Activated CD4-positive, alpha-beta T cell treated with anti-CD3 and anti-CD28 coated beads, Interleukin-2, amount 50 U/mL, for 1 hour (primary cell): ENCODE measurements at places on chromosomes 4 and X.

DNA sequence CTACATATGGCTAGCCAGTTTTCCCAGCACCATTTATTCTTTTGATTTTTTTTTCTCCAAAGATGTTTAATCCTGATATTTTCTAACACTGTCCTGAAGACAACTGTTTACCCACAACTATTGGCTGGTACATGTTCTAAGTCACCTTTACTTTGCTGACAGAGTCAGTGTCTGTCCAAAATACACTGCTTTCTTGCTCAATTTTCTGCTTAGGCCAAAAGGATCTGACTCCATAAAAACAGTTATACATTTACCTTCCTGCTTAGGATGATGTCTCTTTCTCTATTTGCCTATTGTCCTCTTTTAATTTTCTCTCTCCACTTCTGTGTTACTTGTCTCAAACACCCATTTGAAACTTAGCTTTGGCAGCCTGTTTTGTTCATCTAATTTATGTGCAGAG is 3.2 kb downstream of the ADH1C start:
- DNase-seq, result no peak

DNA sequence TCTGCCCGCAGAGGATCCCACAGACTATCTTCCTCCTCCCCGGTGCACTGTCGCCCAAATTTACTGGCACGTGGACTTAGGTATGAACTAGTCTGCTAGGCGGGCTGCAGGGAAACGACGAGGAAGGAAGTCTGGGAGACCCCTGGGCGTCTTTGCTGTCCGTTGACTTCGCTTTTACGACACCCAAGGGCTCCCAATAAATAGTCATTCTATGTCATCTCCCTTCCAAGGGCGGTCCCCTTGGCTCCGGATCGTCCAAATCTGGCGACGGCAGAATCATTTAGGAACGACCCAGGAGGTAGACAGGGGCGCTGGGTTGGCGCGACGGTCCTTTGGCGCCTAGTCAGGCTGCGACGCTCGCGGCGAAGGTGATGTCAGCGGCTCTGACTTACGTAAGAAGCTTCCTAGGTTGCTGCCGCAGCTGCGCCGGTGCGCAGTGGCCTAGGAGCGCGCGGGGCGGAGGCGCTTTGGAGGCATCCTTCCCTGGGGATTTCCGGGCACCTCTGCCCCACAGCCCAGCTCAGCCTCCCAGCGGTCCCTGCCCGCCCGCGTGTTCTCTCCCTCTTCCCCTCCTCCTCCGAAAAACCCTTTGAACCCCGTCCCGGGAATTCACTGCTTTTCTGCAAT is 2.2 kb downstream of the NHS start:
- DNase-seq, result no peak

DNA sequence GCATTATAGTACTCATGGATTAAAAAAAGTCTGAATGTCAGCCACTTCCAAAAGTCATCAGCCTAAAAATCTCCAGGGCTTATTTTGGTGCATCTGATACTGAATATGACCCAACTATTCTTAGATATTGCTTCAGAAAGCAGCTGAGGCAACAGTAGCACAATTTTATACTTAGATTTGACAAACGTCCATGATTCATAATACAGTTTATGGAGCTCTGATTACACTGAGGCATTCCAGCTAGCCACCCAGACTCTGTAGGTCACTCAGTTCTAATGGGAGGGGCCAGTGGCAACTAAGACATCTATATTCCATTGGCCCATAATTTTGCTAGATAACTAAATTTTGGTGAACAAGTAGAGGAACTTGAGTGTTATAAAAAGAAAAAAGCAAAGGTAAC is 10.3 kb downstream of the SPATA4 start:
- DNase-seq, result no peak

DNA sequence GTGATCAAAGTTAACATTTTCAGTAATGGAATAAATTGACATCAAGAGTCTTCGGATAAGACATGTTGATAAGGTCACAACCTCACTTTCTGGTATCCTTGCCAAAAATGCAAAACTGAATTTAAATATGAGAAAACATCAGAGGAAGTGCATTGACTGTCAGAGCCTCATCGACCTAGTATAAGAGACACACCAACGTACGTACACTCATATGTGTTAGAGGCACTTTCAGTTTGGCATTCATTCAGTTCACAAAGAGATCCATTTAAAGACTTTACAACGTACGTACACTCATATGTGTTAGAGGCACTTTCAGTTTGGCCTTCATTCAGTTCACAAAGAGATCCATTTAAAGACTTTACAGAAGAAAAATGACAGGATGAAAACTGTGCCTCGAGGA is 280.3 kb downstream of the INPP4B start:
- DNase-seq, result no peak

GRCh38 chrX:80879143-80879542 is 69.5 kb upstream of the BRWD3 start:
- no peak for DNase-seq

DNA sequence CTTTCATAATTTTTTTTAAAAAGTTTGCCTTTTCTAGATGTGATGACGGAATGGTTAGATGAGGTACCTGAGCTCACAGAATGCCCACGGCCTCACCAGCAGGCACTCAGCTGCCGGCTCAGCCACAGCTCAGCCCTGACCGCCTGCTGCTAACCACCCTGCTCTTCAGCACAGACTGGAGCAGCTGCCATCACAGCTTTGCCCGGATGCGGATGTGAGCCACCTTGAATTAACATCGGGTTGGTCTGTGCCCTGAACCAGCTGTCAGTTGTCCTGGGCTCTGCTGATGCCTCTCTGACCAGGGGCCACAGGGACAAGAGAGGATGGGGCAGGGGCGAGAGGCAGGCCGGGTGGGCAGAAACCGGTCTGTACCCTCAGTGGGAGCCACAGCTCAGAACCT is 93.3 kb downstream of the HMX1 start:
- DNase-seq, result no peak

DNA sequence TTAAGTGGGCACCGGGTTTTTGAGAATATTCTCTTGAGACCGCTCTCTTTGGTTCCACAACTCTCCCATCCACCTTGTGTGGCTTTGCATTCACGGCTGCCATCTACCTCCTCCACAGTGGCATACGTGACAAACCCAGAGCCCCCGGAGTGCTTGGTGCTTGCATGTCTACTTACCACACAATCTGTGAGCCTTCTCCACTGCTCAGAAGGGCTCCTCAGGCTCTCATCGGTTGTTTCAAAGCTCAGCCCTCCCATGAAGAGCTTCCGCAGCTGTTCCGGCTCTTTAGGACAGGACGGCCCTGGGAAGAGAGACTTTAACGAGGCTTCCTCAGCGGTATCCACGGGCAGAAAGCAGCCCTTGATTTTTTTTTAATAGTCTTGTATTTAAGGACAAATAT is 167.6 kb upstream of the ANK2 start:
- no peak for DNase-seq

DNA sequence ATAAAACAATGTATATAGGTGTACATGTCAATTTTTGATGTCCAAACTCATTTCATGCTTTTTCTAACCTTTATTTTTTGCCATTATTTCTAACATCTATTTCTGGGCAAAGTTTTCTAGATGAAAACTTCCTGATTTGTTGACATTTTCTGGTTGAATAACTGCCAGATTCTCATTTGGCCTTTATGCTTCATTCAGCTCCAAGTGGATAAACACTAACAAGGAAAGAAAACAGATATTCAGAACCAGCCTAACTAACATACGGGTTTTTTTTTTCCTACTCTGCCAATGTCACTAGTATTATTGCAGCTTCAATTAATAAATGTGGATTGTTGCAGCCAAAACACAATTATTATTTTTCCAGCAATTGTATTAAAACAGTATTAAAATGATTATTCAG is 50.9 kb upstream of the RAP1GDS1 start:
- DNase-seq, result no peak

GRCh38 chr4:91087743-91088142 is 960.5 kb downstream of the CCSER1 start:
- DNase-seq, result no peak

DNA sequence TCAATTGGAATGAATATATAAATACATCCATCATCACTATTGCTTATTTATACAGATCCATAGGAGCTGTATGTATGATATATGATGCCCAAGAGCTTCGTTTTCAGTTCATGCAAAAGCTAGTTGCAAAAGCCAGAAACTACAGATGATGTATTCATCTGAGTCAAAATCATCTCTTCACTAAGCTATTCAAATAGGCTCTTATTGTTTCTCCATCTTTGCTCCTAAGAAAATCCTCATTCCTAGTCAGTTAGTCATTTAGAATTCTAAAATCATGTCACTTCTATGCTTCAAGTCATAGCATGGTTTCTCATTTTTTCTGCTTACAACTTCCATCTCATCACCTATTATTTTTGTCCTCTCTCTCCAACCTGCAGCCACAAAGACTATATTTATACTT is 300.1 kb upstream of the TRAM1L1 start:
- no peak for DNase-seq

DNA sequence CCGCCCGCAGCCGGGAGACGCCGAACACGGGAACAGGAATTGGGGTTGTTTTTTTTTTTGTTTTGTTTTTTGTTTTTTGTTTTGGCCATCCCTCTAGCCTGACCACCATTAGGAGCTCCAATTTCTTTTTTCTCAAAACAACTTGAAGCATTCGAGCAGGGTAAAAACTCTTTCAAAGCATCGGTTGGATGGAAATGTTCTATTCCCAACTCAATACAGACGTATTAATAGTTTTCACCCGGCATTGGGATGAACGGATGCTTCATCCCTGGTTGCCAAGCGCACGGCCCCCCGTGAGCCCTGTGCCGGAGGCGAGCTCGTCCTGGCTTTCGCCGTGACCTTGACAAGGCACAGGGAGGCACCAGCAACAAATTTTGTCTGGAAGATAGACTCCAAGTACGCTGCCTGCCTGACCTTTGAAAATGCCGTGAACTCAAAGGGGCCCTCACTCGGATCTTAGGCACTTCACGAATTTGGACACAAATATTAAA is 352 bp upstream of the MAP3K15 start:
- no peak for DNase-seq

DNA sequence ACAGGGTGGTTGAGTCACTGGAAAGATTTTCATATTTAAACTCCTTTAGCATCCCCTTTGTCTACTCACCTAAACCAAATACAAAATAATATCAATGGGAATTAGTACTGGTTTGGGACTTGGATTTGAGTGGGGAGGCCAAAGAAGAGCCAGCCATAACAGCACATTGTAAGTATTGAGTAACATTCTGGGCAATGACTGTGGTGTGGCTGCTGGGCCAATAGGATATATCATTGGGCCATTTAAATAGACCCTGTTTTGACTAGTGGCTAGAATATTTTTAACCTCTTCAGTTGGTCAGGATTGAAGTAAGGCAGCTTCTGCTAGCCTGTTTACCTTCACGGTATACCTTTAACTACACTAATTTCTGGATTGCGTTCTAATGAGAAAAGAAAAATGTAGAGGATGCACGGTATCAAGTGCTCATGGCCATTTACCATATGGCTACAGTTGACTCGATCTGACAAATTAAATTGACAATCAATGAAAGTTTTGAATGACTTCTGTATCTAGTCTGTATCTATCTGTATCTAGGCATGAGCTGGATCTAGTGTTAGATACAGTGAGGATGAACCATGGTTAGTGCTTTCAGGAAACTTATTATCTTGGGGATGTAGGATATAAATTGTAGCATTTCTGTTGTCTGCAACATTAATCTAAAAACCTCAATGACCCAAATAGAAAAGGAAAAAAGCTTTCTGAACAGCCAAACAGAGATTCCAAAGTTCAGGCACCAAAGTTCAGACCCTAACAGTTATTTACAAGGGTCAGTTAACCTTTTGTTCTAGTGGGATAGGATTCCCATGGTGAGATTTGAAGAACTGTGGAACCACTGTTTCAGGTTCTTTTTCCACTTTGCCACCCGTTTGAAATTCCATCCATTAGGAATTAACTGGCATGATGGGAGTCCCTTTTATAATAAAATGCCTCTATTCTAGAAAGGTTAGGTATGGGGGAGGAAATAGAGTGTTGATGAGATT is 6.8 kb upstream of the ALB start:
- DNase-seq, result no peak

- DNase-seq, result no peak
Observed at GRCh38 chrX:121000589-121000988, 15.0 kb upstream of the CT47A1 start.

GRCh38 chr4:177283167-177283566 is 26.5 kb upstream of the NEIL3 start:
- DNase-seq, result no peak

DNA sequence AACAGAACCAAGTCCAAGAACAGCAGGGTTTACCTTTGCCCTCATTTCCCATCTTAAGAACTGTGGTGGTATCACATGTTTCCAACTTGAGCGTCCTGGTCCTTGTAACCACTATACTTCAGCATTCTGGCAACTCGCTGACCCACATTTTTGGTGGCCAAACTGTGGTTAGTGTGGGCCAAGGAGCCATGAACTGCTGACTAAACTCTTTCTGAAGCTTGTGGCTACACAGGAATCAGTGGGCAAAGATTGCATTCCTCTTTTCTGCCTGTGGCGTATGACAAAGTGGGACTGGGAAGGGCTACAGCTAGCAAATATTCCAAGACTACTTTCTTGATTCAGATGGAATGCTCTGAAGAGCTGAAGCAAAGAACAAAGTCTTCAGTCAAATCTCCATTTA is 106.3 kb upstream of the MID1 start:
- DNase-seq, result no peak

- no peak for DNase-seq
Observed at GRCh38 chrX:17465201-17465600, 90.2 kb downstream of the NHS start.

- no peak for DNase-seq
Observed at GRCh38 chr4:72397314-72397713, 171.7 kb downstream of the ADAMTS3 start.

DNA sequence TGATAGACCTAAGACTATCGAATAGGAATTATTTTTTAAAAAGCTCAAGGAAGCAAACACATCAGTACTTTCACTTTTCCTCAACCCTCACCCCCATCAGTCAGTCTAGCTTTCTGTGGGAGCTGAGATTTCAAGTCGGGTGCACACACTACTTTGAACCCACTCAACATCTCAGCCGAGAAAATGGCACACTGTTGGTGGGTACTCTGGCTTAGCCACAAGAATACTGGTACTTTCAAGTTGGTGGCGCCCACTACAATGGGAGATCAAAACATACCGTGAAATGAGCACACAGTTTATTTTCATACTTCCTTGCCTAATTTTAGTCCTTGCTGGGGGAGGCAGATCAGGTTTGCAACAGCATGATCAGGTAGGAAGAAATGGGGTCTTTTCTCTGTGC is 10.2 kb downstream of the CD40LG start:
- no peak for DNase-seq

DNA sequence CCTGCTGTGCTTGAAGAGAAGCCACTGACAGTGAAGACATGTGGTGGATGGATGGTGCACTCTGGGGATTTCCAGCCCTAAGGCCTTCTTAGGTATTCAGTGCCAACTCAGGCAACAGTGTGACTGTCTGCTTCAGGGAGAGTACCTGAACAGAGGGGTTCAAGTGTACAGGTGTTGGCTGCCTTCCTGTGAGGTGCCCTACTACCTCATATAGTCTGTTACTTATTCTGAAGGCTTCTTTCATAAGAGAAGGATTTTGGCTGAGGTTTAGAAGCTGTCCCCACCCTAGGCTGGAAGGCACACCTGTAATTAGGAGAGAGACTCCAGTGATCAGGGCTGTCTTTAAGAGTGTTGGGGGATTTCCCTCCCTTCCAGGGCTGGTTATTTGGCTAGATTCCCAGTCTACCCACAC is 1.8 kb downstream of the FTHL17 start:
- DNase-seq, result no peak
